KBM-7 (cell line): ENCODE measurements at places on chromosomes 3 and 15.
A peak's percentile ranks its signal among the peaks of the same experiment; 100 is the strongest.

DNA sequence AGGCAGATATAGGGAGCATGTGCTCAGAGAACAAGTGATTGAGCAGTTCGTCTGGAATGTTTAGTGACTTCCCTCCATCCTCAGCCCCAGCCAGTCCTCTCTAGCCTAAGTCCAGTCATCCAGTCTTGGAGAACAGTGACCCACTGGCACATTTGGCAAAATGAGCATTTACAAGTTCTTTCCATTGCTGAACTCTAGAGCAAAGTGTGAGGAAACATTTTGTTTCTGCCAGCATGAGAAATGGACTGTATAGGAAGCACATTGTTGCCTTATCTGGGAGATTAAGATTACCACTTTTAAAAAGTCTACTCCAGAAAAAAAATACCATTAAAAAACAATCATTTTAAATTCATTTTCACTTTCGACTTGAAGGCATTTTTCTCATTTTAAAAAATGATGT, 353.6 kb downstream of the SHQ1 start:
- DNase-seq, result no peak

DNA sequence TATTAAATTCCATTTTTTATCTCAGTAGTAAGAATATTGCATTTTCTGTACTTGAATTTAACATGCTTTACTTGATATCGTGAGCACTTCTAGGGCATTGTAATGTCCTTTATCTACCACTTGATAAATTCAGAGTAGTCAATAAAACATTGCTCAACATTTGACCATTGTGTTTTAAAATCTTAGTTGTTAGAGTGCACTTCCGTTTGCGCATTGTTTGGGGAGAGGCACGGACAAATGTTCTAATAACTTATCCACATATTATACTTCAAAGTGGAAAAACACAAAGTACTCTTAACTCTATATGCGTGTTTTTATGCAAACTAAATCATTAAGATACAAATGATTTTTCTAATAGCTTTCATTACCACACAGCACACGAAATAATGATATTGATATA, 419 bp downstream of the FAM227B start:
- no peak for DNase-seq

GRCh38 chr3:52551118-52551517, 14.7 kb downstream of the UQCC5 start:
- no peak for DNase-seq

- no peak for DNase-seq
These were observed 1.2 kb downstream of the SHISA5 start for GRCh38 chr3:48502728-48503168.

- DNase-seq, result no peak
These were observed 125.9 kb downstream of the ATP10A start for GRCh38 chr15:25737218-25737643.

DNA sequence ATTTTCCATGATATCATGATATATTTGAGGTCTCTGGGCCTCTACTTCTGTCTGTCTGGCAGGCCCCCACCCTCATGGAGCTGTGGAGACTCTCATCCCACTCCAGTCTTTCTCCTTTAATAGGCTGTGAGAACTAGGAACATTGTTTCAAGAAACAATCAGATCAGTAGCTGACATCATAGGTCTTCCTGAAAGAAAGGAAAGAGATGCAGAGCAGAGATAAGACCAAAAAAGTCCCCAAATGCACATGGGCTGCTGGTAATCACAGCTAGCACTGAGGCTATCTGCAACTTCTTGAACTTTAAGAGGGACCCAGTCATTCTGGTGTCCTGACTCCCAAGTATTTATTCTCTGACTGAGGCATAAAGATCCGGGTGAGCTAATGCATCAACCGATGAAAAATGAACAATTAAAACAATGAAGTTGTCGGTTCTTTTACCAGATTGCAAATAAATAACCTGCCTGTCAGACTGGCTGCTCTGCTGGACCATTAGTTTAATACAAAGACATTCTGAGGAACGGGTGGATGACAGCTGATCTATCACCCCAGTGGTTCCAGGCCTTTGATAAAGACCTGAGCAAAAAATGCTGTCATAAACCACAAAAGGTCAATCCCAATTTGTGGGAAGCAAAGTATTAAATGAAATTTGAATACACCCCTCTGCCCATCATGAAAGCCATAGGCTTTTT, 780.8 kb upstream of the GOLIM4 start:
- no peak for DNase-seq

- DNase-seq, result peak; percentile 95
These were observed 62.9 kb downstream of the EFCAB12 start for GRCh38 chr3:129365296-129366136.

GRCh38 chr15:67080900-67081431, 15.6 kb downstream of the SMAD3 start:
- DNase-seq, result peak; percentile 100

- DNase-seq, result no peak
These were observed 31.6 kb downstream of the COL8A1 start for GRCh38 chr3:99669879-99670555.

- no peak for DNase-seq
These were observed 14.2 kb upstream of the SLC7A14 start for GRCh38 chr3:170600005-170600624.

GRCh38 chr15:98076021-98076816, 115.7 kb downstream of the ARRDC4 start:
- DNase-seq, result peak; percentile 70

DNA sequence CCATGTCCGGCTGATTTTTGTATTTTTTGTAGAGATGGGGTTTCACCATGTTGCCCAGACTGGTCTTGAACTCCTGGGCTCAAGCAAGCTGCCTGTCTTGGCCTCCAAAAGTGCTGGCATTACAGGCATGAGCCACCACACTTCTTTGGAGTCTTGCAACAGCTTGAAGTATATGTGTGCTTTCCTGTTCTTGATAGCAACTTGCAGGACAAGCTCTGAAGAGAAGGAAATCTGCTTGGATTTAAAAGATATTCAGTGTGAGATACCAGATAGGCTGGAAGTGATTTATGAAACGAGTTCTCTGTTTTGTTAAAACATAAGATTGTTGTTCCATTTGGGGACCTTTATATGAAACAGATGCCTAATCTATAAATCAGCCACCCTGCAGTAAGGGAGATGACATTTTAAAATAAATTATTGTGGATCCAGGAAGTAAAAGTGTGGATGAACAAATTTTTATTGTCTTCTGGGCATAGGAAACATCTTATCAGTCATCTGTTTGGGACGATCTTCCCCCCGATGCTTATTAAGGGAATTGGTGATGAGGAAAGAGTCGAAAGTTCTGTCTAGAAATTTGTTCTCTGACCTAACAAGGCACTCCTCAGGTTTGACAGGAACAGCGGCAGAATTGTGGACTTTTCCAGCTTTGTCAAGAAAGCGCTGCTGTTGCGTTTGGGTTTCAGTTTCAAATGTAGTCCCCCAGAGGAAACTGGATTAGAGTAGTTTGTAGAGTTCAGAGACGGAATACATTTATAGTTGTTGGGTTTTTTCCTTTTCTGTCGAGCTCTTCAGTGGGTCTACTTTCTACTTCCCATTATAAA, 53.7 kb upstream of the MAGI1 start:
- DNase-seq, result no peak

DNA sequence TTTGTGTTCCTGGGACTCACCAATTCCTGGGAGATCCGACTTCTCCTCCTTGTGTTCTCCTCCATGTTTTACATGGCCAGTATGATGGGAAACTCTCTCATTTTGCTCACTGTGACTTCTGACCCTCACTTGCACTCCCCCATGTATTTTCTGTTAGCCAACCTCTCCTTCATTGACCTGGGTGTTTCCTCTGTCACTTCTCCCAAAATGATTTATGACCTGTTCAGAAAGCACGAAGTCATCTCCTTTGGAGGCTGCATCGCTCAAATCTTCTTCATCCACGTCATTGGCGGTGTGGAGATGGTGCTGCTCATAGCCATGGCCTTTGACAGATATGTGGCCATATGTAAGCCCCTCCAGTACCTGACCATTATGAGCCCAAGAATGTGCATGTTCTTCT, 16.8 kb downstream of the OR4F15 start:
- DNase-seq, result no peak

DNA sequence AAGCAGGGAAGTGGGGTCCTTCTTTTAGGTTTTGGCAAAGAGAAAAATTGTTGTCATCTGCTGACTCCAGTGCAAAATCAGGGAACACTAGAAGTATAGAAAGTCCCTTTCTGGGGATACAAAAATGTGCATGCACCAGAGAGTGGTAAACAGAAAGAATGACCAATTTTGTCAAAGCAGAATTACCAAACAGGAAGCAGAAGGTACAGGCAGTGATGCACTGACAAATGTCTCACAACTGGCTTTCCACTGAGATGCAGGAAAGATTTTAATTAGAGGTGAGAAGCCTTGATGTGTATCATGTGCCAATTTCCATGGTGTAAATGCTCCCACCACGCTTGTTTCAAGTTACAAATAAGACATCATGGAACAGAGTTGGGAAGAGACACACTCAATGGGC, 66.0 kb downstream of the TRIM69 start:
- DNase-seq, result no peak

- DNase-seq, result no peak
These were observed 257.5 kb upstream of the LRTM1 start for GRCh38 chr3:55185380-55185779.

- no peak for DNase-seq
These were observed 43.8 kb downstream of the GAP43 start for GRCh38 chr3:115666920-115667737.

GRCh38 chr3:70990723-70991122, 592.8 kb downstream of the FOXP1 start:
- DNase-seq, result no peak

DNA sequence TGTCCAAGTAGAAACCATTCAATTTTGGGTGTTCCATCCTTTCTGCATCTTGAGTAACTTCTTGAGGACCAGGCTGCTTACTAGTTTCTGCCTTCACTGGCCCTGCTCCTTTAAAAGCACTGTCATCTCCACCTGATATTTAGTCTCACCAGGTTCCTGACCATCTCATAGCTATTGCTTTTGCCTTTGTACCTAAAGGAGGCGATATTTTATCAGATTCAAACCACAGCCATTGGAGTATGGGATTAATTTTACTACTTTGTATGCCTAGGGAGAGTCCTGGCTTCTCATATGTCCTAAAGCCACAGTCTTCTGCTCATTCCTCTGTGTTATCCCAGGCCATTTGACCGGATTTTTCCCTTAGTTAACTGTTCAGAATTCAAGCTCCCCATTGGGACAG, 51.8 kb upstream of the RFX7 start:
- DNase-seq, result no peak

GRCh38 chr3:105773291-105773690, 95.5 kb downstream of the CBLB start:
- no peak for DNase-seq

DNA sequence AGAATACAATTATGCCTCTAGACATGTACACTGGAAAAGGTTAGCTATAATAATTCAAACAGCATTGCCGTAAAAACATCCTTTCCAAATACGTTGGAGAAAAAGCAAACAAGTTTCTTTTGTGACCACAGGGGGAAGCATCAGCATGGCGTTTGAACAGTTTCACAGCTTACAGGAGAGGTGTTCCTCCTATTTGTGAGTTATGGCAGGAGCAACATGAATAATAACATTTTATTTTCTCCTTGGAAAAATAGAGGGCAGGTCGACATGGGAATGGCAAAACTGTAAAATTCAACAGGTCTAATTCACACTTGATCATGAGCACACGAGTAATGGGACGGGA, 39.7 kb upstream of the GADL1 start:
- peak; percentile 7 for DNase-seq

GRCh38 chr15:30954674-30955073, 36.8 kb downstream of the MTMR10 start:
- DNase-seq, result no peak
